Stimulated activated CD4-positive, alpha-beta T cell treated with anti-CD3 and anti-CD28 coated beads, Interleukin-4, amount 100 ng/mL, for 24 hours (primary cell): ENCODE measurements at places on chromosomes 13 and 19.

- DNase-seq: peak; percentile 68
Observed at GRCh38 chr13:30159446-30159839, 147.9 kb downstream of the KATNAL1 start.

DNA sequence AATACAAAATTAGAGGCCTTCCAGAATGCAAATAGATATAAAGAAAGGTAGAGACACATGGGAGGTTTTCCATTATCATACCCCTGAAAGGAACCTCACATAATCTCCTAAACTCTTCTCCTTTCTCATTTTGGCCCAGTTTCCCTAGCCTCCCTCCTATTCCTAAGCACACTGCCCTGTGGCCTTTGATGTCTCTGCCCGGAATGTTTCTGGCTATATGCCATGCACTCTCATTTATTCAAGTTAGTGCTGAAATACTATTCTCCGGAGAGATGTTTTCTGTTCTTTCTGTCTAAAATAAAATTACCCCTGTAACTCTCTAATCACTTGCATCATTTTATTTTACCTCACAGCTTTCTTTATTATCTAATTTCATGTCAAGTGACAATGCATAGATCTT lies 1287.7 kb downstream of the SLITRK5 start:
- no peak for DNase-seq

GRCh38 chr19:41595890-41596280 lies 19.9 kb downstream of the CEACAM21 start:
- DNase-seq: no peak

GRCh38 chr19:29085206-29085605 lies 127.7 kb downstream of the UQCRFS1 start:
- no peak for DNase-seq

DNA sequence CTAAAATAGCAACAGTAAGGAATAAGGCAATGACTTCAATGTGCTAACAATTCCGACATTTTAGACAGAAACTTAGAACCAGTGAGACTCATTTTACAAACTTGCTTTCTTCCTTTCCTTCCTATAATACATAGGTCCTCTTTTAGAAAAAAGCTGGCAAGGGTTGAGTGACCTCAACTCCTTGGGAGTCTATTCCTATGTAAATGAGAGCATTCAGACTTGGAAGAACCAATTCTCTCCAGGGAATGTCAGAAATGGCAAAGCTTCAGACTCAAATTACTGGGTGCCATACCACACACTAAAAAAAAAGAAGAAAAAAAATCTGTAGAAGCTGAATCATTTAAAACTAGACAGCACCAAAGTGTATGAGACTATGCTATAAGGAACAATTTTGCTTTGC lies 1328.2 kb downstream of the OLFM4 start:
- no peak for DNase-seq

- peak; percentile 78 for DNase-seq
Observed at GRCh38 chr19:7869453-7869909, 4.7 kb downstream of the PRR36 start.

DNA sequence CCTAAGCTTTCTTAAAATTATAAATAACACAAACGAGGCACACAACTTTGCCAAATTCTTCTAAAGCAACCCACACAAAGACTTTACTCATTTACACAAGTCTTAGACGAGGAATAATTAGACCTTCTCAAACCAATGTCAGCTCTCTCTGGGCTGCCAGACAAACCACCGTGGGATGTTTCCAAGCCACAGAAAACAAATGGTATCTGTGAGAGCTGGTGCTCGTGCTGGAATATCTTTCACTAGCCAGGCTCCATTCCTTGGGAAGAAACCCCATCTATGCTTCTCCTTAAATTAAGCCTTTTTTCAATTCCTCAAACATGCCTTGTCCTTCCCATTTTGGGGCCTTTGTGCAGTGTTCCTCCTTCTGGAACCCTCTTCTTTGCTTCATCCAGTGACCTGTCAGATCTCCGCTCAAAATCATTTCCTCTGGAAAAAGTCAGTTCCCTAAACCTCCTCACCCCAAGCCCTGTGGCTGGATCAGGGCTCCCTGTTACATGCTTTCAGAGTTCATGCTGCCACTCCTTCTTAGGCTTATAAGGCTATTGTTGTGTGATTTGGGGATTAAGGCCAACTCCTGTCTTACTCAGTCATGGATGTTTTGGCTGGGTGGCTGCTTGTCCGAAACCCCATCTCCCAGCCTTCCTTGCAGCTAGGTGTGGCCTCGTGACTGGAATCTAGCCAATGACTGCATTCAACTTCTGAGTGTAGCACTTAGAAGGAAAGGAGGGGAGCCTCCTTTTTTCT lies 64.2 kb upstream of the GTF2F2 start:
- peak; percentile 41 for DNase-seq

DNA sequence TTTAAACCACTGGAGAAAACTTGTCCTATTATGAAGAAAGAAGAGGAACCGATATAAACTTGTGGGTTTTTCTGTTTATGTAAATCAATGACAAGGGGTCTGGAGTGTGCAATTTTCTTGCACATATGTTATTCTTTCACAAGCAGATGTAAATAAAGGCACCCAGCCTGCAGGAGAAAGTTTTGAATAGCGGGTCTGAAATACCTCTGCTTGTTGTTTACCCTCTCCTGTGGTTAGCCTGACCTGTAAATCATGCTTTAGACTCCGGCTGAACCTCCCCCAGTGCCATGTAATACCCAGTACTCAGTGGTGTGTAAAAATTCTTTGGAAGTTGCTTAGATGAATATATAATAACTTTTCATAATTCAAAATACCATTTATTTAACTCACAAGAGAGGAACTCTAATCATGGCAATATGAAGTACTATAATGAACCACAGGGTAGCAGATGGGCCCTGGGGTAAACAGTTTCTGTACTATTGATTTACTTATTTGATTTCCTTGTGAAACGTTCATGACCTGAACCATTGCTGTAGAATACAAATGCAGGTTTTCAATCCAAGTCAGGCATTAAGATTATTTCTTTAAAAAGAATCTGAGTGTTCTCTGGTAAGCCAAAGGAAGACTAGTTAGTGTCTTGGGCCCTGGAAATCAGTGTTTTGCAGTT lies 245.1 kb downstream of the LMO7 start:
- no peak for DNase-seq

DNA sequence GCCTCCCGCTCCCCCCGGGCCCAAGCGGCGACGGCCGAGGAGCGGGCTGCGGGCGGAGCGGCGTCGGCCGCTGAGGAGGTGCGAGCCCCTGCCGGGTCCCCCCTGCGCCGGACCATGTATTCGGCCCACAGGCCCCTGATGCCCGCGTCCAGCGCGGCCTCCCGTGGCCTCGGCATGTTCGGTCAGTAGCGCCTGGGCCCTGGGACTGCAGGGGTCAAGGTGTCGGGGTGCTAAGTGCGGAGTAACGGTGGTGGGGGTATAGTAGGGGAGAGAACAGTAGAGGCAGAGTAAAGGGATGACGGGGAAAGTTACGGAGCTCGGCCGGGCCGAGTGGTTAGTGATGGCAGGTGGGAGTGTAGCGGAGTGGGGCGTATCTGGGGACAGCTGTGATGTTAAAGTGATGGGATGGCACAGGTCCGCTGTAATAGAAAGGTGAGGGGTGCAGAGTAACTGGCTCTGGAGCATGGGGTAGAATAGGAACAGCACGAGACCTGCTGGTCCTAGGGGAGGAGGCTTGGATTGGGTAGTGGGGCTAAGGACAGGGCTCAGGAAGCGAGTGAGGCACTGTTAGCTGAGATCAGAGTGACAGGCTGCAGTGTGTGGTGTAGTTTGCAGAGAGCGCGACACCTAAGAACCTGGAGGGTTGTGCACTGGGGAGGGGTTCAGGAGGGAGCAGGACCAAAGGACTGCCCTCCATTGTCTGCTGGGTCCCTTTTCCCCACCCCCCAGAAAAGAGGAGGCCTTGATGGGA lies 15.7 kb downstream of the CIC start:
- DNase-seq: no peak

DNA sequence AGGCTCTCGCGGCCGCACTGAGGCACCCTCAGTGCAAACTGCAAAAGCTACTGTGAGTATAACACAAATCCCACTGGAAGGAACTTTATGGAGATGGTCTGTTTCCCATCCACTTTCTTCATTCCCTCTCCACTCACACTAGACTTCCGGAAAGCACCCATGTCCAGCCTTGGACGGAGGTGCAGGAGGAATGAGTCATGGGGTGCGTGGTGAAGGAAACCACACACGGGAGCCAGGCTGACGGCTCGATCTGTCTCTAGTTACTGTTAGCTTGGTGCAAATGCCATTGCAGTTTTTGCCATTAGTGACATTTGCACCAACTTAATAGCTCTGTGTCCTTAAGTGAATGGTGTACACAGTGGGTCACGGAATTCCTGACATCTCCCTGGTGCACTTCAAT lies 14.6 kb downstream of the NLRP8 start:
- no peak for DNase-seq

GRCh38 chr13:21322327-21322965 lies 136.7 kb downstream of the ZDHHC20 start:
- no peak for DNase-seq

DNA sequence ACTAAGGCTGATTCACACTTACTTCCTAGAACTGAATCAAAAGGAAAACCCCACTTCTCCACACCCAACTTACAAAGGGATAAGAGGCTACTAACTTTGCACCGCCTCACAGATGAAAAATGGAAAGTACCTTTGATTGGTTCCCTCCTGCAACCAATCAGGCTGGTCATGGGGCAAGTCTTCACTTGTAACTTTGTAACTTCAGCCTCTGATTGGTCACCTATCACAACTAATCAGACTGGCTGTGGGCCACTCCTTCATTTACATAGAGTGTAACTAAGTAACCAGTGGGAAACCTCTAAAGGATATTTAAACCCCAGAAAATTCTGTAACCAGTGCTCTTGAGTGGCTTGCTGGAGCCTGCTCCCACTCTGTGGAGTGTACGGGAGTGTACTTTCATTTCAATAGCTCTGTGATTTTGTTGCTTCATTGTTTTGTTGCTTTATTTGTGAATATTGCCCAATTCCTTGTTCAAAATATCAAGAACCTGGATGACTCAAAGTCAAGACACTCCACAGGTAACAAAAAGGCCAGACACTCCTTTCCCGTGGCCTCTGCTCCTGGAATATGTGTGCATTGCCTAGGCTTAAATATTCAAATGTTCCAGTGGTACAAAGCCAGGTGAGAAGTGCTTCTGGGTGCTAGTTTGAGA lies 50.5 kb downstream of the RFC3 start:
- no peak for DNase-seq

DNA sequence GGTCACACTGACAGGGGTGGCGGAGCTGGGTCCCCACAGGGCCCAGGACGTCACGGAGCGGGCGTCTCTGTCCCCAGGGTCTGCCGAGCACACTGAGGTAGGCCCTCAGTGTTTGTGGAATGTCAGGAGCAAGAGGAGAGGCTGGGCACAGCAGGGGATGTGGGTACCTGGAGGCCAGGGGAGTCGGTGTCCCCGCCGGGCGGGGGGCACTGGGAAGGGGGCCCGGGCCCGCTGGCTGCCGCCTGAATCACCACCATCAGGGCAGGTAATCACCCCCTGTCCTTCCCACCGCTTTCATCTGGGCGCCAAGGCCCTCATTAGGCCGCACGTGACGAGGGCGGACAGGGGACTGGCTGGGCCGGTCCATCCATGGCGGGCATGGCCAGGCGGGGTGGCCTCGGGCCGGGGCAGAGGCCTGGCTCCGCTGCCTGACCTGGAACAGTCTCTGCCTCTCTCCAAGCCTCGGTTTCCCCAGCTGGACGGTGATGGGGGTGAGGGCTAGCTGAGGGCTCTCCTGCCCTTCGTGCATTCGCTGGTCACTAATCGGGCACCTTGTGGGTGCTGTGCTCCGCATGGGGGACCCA lies 1.0 kb downstream of the FGF22 start:
- DNase-seq: no peak

GRCh38 chr19:31149441-31149941 lies 199.7 kb downstream of the TSHZ3 start:
- no peak for DNase-seq

DNA sequence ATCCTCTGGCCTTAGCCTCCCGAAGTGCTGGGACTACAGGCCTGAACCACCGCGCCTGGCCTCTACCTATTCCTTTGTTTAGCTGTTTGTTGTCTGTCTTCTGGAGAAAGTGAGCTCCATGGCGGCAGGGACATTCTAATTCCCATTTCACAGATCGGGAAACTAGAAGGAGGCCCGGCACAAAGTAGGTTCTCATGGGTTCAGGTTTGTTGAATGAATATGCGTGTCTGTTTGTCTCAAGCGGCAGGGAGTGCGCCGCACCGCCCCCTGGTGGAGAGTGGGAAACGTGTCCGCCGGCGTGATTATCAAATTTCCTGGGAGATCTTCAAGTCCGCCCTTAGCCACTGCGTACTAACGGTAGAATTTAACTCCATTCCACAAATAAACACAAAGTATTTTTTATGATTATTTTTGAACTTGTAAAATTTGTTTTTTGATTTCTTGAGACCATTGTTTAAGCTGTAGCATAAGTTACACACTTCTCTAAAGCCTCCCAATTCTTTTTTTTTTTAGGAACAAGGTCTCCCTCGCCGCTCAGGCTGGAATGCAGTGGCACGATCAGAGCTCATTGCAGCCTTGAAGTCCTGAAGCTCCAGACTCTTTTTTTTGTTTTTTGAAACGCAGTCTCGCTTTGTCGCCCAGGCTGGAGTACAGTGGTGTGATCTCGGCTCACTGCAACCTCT lies 8.9 kb upstream of the CCDC9 start:
- peak; percentile 84 for DNase-seq

- no peak for DNase-seq
Observed at GRCh38 chr13:92989301-92989700, 237.3 kb upstream of the GPC6 start.

DNA sequence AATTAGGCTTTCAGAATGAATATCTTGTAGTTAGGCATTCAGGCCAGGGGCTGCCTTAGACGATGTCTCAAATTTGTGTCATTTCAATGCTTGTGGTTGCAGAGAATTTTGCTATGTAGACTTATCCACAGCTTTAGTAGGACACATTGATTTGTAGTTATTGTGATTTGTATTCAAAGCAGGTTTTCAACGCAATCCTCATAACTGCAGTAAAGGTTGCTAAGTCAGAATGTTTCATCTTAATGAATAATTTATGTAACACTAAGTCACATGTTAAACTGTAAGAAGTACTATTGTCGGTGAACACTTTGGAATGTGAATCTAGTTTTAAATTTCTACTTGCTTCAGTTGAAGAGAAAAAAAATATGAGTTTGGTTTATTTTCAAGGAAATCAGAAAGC lies 1117.2 kb upstream of the SPRY2 start:
- no peak for DNase-seq

DNA sequence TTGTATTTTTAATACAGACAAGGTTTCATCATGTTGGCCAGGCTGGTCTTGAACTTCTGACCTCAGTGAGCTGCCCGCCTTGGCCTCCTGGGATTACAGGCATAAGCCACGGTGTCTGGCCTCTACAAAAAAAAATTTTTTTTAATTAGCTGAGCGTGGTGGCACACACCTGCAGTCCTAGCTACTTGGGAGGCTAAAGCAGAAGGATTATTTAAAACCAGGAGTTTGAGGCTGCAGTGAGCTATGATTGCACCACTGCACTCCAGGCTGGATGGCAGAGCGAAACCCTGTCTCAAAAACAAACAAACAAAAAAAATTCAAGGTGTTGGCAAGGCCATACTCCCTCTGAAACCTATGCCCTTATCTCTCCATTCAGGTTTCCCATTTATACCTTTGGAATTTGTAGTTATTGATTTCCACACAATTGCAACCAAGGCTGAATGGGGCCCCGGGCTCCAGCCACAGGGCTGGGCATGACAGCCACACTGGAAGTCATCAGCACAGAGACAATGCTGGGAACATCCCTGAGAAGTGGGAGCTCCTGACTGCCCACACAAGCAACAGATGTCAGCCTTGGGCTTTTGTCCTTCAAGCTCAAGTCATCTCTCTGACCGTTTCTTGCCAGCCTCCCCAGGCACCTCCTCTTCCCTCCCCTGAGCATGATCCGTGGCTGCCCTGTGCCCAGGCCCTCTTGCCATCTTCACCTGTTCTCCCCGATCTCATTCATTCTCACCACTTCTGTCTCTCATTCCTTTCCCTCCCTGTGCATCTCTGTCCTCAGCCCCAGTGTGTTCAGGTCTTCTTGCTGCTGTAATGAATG lies 27.2 kb upstream of the CALM3 start:
- DNase-seq: no peak
